ENCODE measurements at places on chromosomes 3 and 15. TPM values are rescaled to one million over a fixed set of nuclear protein-coding genes. Genes with fewer than 3 reads are reported as not detected.

Gene ITIH4
- 15.1 TPM for total RNA-seq

Gene LIPH
- total RNA-seq: not detected

Gene RTP3
- total RNA-seq: not detected

Gene ST8SIA2
- not detected for total RNA-seq

DNA sequence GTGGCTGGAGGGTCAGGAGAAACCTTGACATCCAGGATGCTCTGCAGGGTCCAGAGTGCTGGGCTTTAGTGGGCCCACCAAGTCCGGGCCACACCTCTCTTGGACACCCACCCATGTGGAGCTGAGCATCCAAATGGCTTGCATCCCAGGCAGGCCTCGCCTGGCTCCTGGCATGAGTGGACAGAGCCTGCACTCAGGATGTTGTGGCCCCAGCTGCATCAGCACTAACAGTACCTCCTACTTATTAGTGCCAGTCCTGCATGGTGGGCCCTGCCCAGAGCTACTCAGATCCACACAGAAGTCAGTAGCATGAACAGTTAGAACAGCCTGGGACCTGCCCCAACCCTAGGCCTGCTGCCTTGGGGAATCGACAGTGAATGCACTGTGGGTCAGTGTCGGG lies 42.2 kb upstream of the MRPS22 start:
- no peaks in the 10 kb centered on the region for H3K36me3 ChIP-seq
- peaks cover 8% of the 10 kb centered on the region for H3K27me3 ChIP-seq
- no peak overlapping the region for H3K27ac ChIP-seq
- H3K4me1 ChIP-seq: peaks cover 10% of the 10 kb centered on the region

DNA sequence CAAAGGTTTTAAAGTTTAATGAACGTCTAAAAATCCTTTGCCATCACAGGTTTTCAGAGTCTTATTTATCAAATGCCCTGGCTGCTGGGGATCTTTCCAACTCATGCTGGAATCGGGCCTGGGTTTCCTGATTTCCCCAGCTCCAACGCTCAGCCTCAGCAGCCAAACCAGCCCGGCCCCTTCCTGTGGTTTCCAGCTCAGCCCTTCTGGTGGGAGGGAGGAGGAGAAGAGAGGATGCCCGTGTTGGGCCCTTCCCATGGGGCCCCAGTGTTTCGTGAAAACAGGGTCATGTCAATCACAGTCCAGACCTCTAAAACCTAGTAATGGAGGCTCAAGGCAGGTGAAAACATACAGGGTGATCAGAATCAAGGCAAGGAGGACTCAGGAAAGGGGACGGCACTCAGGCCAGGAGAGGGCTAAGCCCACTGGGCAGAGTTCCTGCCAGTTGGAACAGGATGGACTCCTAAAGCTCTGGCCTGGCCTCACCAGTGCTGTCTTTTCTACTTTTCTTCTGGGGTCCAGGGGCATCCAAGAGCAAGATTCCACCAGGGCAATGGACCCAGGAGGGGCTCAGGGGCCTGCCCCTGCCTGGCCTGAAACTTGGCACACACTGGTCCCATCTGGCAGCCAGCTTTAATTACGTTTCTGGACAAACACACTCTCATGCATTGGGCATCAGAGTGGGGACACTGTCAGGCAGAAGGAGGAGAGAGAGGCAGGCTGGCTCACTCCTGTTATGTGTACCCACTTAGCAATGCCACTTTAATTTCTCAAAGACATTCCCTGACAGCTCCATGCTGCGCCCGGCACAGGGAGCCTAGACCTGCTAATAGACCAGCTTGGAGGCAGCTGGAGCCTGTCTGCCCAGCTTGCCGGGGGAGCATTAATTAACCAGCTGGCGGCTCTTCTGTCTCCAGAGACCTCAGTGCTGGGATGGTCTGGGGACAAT lies 194.6 kb downstream of the FAM43A start:
- H3K4me3 ChIP-seq: no peak overlapping the region
- no peak for DNase-seq
- peaks cover 11% of the 10 kb centered on the region for H3K4me1 ChIP-seq

DNA sequence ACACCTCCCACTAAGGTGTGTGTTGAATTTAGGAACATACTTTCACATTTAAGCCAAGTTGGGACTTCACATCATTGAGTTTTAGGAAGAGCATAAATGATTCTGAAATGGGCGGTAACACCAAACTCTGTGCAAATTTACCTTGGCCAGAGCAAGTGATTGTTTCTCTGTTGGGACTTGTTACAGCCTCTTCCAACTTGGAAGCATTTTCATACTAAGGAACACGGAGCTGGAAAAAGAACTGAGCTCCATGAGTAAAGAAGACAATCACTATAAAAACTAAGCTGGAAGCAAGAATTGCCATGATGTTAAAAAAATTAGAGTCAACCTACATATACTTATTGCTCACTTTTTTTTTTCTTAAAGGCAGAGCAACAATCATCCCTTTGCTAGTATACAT lies 371.3 kb downstream of the ERC2 start:
- H3K27ac ChIP-seq: no peak overlapping the region
- no peak overlapping the region for H3K4me3 ChIP-seq
- DNase-seq: no peak
- no peaks in the 10 kb centered on the region for H3K27me3 ChIP-seq
- H3K36me3 ChIP-seq: no peaks in the 10 kb centered on the region

Gene DNAH12
- not detected for total RNA-seq

DNA sequence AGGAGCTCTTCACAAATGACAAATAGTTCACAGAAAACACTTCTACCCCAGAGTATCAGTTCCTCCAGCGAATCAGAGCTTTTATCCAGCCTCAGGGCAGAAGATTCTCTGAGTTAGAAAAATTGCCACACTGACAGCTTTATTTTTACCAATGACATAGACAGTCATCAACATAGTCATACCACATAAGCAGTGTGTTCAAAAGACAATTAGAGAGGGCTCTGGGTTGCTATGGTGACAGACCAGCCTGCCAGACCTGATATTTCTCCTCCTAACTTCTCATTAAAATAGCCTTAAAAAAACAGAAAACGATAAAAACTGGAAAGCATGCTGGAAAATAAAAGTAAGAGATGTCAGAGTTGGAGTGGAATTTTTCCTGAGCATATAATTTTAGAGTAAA lies 45.9 kb upstream of the COL6A5 start:
- H3K4me1 ChIP-seq: no peaks in the 10 kb centered on the region
- H3K4me3 ChIP-seq: no peak overlapping the region
- no peaks in the 10 kb centered on the region for H3K27me3 ChIP-seq
- H3K36me3 ChIP-seq: no peaks in the 10 kb centered on the region

DNA sequence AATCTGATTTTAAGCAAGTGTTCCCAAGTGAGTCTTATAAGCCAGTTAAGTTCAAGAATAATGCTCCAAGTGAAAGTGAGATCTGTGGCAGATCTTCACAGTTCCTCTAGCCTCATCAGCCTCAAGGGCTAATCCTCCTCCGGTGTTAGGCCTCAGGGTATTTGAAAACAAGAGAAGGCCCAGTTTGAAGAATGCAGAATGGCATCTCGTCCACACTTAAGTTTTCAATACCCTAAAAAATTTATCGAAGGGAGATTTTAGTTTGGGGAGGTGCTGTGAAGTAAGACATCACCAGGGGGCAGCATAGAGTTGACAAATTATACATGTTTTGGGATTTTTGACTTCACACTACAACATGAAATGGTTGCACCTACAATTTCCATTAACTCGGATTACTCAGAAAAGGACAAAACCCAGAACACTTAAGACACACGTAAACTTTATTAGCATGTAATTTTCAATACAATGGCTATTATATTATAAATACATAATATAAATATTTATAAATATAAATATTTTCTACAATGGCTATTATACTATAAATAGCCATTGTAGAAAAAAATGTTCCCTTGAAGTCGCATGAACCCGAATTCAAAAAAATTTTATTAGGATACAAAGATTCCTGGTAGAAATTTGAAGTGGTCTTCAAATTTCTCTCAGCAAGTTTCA lies 2.3 kb upstream of the TMEM266 start:
- H3K4me3 ChIP-seq: no peak overlapping the region
- H3K36me3 ChIP-seq: no peaks in the 10 kb centered on the region
- DNase-seq: peak; percentile 65
- peaks cover 20% of the 10 kb centered on the region for H3K4me1 ChIP-seq
- no peak overlapping the region for H3K27ac ChIP-seq
- peaks cover 55% of the 10 kb centered on the region for H3K27me3 ChIP-seq

- peaks cover 22% of the 10 kb centered on the region for H3K27me3 ChIP-seq
- H3K4me1 ChIP-seq: no peaks in the 10 kb centered on the region
- no peak for DNase-seq
These were observed 51.0 kb downstream of the REC114 start for GRCh38 chr15:73493922-73494321.

Gene MYNN
- 15.7 TPM for total RNA-seq

Gene LRRIQ4
- 0.13 TPM for total RNA-seq

Gene CD96
- 303 TPM for total RNA-seq

- H3K27ac ChIP-seq: no peak overlapping the region
- H3K4me3 ChIP-seq: no peak overlapping the region
- no peaks in the 10 kb centered on the region for H3K4me1 ChIP-seq
- DNase-seq: no peak
- H3K27me3 ChIP-seq: no peaks in the 10 kb centered on the region
- H3K36me3 ChIP-seq: no peaks in the 10 kb centered on the region
These were observed 308.7 kb downstream of the MAGI1 start for GRCh38 chr3:65729973-65730372.

- DNase-seq: no peak
- no peak overlapping the region for H3K27ac ChIP-seq
- H3K4me1 ChIP-seq: no peaks in the 10 kb centered on the region
- H3K4me3 ChIP-seq: no peak overlapping the region
- H3K36me3 ChIP-seq: no peaks in the 10 kb centered on the region
These were observed 212.4 kb downstream of the OPA1 start for GRCh38 chr3:193805448-193805847.

GRCh38 chr3:191236646-191237045 lies 37.6 kb downstream of the OSTN start:
- no peaks in the 10 kb centered on the region for H3K36me3 ChIP-seq
- no peaks in the 10 kb centered on the region for H3K27me3 ChIP-seq
- H3K4me3 ChIP-seq: no peak overlapping the region
- H3K4me1 ChIP-seq: no peaks in the 10 kb centered on the region
- DNase-seq: no peak

DNA sequence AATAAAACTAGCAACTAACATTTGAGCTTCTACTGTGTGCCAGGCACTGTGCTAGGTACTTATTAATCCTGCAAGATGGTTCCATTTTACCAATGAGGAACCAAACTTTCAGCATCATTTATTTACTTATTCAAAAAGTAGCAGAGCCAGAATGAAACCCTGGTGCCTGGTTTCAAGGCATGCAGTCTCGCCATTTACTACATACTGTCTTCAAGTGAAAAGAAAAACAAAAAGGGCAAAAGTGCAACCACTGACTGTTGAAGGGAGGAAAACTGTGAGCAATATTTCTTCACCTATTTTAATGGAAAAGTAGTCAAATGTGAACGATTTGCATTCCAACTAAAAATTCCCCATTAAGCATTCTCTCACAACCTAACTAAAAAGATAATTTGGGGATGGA lies 8.7 kb downstream of the DCUN1D1 start:
- H3K4me3 ChIP-seq: no peak overlapping the region
- DNase-seq: no peak
- peaks cover 41% of the 10 kb centered on the region for H3K36me3 ChIP-seq
- no peak overlapping the region for H3K27ac ChIP-seq
- H3K27me3 ChIP-seq: no peaks in the 10 kb centered on the region

GRCh38 chr3:403826-404225 lies 207.3 kb downstream of the CHL1 start:
- H3K36me3 ChIP-seq: no peaks in the 10 kb centered on the region
- no peak for DNase-seq
- H3K27ac ChIP-seq: no peak overlapping the region
- no peaks in the 10 kb centered on the region for H3K4me1 ChIP-seq

Gene RYR3
- total RNA-seq: not detected

Gene PARP15
- total RNA-seq: 36.6 TPM

DNA sequence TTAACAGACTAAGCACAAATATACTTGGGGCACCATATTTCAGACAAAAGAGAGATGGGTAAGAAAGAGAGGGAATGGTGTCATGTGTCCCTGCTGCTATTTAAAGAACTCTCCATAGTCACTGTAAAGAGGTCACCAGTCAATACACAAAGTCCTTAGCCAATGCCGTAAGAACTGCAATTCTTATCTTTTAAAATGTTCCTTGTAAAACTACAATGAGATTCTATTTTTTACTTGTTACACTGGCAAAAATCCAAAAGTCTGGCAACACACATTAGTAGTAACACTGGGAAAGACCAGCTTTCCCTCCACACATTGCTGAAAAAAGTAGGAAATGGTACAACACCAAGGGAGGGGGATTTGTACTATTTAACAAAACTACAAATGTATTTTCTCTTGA lies 189.4 kb downstream of the TBC1D5 start:
- no peak overlapping the region for H3K27ac ChIP-seq
- peaks cover 2% of the 10 kb centered on the region for H3K36me3 ChIP-seq
- H3K4me3 ChIP-seq: no peak overlapping the region

GRCh38 chr3:23591374-23591773 lies 214.4 kb upstream of the UBE2E1 start:
- no peaks in the 10 kb centered on the region for H3K36me3 ChIP-seq
- no peaks in the 10 kb centered on the region for H3K27me3 ChIP-seq
- no peak overlapping the region for H3K4me3 ChIP-seq
- no peak overlapping the region for H3K27ac ChIP-seq
- peaks cover 7% of the 10 kb centered on the region for H3K4me1 ChIP-seq

DNA sequence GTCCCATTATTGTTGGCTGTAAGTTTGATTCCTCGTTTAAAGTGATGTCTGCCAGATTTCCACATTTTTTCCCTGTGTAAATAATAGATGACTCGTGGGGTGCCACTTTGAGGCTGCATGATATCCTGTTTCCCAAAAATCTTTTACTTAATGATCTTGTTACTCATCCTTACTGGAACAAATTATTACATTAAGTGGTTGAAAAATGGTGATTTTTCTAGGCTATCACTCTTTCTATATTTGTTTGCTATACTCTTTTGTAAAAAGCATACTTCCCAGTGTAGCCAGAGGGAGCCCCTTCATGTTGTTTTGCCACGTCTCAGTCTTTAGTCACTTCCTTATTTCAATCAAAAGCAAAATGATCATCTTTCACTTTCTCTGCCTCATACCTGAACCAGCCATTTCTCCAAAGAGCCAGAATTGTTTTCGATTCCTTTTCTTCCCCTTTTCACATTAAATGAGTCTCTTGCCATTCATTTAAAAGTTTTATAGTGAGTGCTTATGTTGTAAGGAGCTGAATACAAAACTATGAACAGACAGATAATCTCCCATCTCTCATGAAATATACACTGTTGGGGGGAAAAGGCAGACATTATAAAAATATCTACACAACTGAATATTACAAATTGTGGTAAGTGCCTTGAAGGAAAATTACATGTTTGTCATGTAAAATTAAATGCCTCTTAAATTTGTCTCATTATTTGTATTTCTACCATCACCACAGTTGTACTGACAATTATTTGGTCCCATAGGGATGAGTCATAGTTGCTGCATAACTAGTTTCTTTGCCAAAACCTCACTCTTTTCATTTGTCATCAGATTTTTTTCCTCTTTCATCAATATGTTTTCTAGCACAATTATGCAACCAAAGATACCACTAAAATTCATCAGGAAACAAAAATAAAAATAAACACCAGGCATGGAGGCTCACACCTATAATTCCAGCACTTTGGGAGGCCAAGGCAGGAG lies 41.5 kb downstream of the ADGRG7 start:
- H3K36me3 ChIP-seq: peaks cover 26% of the 10 kb centered on the region
- H3K27me3 ChIP-seq: no peaks in the 10 kb centered on the region
- DNase-seq: peak; percentile 65
- H3K27ac ChIP-seq: peak overlapping the region; percentile 85

- H3K27me3 ChIP-seq: no peaks in the 10 kb centered on the region
- H3K4me1 ChIP-seq: no peaks in the 10 kb centered on the region
- H3K4me3 ChIP-seq: no peak overlapping the region
- no peak overlapping the region for H3K27ac ChIP-seq
- DNase-seq: no peak
These were observed 808.8 kb upstream of the LMCD1 start for GRCh38 chr3:7692866-7693265.

All from activated CD8-positive, alpha-beta T cell treated with anti-CD3 and anti-CD28 coated beads, Interleukin-2, amount 10 ng/mL, durations not matched to agents 7 days and 5 days (primary cell).